Nucleus accumbens (tissue), 56 donors: ENCODE measurements at places on chromosomes 1 and 21.

- no peak for DNase-seq
Measured at GRCh38 chr1:153356392-153357075, 1.1 kb upstream of the S100A9 start.

GRCh38 chr1:85555420-85555819 is 25.1 kb upstream of the CCN1 start:
- no peak for DNase-seq

DNA sequence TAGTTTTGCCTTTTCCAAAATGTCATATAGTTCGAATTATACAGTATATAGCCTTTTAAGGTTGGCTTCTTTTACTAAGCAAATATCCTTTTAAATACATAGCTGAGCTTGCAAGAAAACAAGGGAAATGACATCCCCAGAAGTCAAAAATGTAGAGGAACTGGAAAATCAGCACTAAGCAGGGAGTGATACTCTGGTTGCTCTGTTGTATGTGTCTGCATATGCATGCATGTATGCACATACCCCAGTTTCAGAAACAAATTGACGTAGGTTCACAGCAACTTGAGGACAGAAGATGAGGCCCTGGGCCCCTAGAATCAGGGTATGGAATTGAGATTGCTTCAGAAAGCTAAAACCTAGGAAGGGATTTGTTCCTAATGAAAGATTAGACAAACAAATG is 75.1 kb upstream of the GNG4 start:
- DNase-seq, result no peak

- no peak for DNase-seq
Measured at GRCh38 chr21:30590297-30590696, at the start of gene KRTAP22-2. Gene KRTAP22-2, minus strand, starts transcription at chr21:30590397.

- DNase-seq, result no peak
Measured at GRCh38 chr1:189939967-189940366, 537.7 kb downstream of the BRINP3 start.
